Activated T-helper 1 cell treated with anti-CD3 and anti-CD28 coated beads, Interleukin-2, amount 50 U/mL, for 16 hours (primary cell): ENCODE measurements at places on chromosomes 7 and 10.

DNA sequence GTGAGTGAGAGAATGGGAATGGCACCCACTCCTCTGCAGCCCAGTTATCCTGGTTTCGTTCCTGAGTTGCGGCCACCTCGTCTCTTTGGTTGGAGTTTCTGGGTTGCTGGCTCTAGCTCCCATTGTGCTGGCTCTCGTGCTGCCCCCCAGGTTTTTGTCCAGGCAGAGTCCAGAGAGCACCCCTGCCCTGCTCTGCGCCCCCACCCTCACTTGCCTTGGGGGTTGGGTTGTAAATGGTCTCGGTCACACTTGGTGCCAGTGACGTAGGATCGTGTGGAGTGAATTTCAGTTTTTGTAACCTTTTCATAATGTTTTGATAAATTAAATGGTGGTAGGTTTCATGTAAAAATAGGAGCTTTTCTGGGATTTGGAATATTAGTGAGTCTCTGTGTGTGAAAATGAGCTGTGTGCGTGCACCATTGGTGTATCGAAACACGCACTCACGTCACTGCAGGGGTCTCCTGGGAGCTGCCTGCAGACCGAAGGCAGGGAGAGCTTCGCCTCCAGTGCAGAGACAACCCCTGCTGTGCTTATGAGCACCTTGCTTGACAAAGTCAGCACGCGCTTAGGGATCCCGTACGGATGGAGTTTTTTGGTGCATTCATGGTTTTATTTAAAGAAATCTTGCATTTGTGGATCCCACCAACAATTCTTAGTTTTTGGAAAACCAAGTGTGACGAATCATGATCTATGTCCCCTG lies 32.9 kb downstream of the PFKP start:
- DNase-seq = no peak

- no peak for DNase-seq
These were observed 48.7 kb downstream of the IKZF1 start for GRCh38 chr7:50353201-50353600.

- peak; percentile 9 for DNase-seq
These were observed 95.6 kb downstream of the USP6NL start for GRCh38 chr10:11515596-11516430.

GRCh38 chr10:61542596-61542995 lies 89.4 kb upstream of the TMEM26 start:
- DNase-seq = no peak

GRCh38 chr10:51010977-51011376 lies 63.3 kb upstream of the PRKG1 start:
- no peak for DNase-seq

- DNase-seq = no peak
These were observed 14.7 kb downstream of the GRID2IP start for GRCh38 chr7:6536262-6537260.

DNA sequence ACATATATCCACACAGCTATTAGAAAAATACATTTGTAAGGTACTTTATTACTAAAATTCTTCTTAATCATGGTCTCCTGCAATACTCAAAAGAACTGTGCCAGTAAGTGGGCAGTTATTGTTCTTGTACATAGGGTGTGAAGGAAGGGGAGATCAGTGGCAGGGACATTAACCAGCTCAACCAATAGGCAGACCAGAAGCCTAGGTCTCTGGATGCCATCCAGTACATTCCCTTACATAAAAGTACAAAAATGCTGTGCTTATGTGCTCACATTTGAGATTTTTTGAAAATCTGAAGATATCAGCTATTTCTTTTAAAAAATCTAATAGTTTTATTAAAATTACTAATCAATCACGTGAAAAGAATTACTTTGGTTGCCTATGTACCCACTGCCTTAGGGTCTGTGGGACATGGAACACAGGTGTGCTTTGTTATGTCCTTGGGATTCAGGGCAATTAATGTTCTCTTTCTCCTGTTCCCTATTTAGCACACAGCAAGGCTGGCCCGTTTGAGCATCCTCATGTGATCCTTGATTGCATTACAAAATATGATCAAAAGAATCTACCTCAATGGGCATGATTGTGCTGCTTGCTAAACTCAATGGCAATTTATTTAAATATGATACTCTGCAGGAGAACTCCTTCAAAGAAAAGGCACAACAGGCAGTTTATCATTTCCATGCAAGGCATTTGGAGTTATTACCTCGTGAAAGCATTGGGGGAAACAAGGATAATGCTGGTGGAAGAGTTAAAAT lies 22.7 kb downstream of the TWIST1 start:
- no peak for DNase-seq

- no peak for DNase-seq
These were observed 1.4 kb upstream of the KLF6 start for GRCh38 chr10:3786295-3787015.

- no peak for DNase-seq
These were observed 664 bp downstream of the FMC1 start for GRCh38 chr7:139341776-139342226.

- no peak for DNase-seq
These were observed 23.4 kb upstream of the NME8 start for GRCh38 chr7:37825038-37825437.

- DNase-seq = no peak
These were observed 111.5 kb downstream of the NPY start for GRCh38 chr7:24395512-24395911.

DNA sequence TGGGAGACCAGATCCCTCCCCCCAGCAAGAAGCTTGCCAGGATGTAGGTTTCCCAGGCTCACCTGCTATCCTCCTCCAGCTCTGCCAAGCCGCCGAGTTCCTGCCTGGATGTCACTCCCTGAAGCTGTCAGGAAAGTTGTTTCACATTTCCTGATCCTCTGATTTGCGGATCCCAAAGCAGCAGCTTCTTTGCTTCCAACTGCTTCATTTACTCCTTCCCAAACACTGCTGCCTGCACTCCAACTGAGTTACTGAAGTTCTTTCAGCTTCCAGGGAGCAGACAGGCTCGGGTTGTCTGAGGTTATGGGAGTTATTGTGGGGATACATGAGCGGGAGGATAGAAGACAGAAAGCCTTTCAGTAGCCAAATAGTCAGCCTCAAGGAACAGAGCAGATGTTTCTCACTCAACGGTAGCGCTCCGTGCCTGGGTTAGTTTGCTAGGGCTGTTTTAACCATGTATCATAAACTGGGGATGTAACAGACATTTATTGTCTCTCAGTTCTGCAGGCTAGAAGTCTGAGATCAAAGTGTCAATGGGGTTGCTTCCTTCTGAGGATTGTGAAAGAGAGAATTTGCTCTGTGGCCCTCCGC lies 516.0 kb downstream of the REEP3 start:
- no peak for DNase-seq

DNA sequence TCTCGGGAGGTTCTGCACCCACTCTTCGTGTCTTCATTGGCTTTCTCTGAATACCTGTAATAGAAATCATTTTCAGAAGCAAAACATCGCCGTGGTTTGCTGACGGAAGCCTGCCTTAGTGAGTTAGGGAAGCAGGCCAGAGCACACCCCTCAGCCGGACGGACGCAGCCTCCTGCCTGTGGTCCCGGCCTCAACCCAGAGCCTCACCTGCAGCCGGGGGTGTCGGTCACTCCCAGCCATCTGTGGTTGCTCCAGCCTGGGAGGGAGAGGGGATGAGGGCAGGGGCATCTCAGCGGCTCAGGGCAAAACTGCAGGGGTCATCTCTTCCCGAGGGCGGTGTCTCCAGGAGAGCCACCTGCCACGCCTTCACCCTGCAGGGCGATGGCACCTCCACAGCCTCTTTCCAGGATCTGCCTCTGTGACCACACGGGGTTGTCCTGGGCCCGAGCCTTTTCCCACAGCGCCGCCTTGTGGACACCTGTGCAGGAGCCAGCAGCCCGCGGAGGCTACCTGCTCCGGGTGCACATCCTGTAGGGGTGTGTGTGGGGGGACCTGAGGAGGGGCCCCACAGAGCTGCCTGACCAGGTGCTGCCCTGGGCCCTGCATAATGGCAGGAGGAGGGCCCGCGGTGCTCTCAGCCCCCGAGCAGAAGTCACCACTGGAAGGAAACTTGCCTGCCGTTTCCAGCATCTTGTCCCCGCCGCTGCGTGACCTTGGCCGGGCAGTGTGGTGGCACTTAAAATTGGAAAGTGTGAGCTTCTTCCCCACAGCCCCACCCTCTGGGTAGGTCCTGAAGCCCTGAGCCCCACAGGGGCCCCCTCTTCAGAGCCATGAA lies 21.6 kb upstream of the AP5Z1 start:
- peak; percentile 83 for DNase-seq

- DNase-seq = no peak
These were observed 124.8 kb downstream of the LHFPL3 start for GRCh38 chr7:104453190-104453589.

GRCh38 chr10:84329196-84329611 lies 815 bp downstream of the CCSER2 start:
- peak; percentile 40 for DNase-seq

DNA sequence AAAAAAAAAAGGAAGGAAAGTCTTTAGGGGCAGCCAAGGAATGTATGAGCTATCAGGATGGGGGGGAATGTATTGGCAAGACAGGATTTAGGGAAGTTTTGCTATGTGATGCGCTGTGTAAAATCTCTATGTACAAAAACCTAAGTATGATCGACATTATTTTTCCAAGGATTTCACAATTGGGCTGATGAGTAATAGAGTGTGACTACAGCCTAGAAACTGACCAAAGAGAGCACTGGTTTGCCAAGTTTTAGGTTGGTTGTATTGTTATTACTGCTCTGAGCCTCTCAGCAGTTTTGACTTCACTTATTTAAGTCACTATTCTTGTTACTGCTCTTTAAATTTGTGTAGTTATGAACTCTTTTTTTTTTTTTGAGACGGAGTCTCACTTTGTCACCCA lies 107.3 kb downstream of the NRCAM start:
- no peak for DNase-seq

- no peak for DNase-seq
These were observed 21.4 kb downstream of the AUTS2 start for GRCh38 chr7:69619635-69620034.

GRCh38 chr7:55077561-55078410 lies 59.0 kb downstream of the EGFR start:
- no peak for DNase-seq

DNA sequence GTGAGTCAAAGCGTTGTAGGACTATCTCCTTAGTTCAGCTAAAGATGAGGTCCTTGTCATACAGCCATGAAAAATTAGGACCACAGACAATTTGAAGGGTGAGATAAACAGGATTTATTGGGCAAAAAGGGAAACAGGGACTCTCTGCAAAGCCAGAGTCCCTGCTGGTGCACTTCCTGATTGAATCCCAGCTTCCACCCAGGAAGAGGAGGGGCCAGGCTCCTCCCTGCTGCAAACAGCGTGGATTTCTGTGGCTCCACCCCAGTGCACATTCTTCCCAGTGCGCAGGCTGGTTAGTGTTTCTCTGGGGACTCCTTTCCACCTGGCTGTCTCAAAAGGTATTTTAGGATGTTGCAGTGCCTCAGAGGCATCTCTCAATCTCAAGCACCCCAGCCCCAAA lies 165.4 kb upstream of the YAE1 start:
- DNase-seq = no peak

- DNase-seq = peak; percentile 42
These were observed 26.2 kb downstream of the TBATA start for GRCh38 chr10:70758757-70759514.

- DNase-seq = no peak
These were observed 15.3 kb downstream of the PPP1R17 start for GRCh38 chr7:31702354-31702753.

- no peak for DNase-seq
These were observed 119.5 kb upstream of the KLF6 start for GRCh38 chr10:3904419-3904960.

DNA sequence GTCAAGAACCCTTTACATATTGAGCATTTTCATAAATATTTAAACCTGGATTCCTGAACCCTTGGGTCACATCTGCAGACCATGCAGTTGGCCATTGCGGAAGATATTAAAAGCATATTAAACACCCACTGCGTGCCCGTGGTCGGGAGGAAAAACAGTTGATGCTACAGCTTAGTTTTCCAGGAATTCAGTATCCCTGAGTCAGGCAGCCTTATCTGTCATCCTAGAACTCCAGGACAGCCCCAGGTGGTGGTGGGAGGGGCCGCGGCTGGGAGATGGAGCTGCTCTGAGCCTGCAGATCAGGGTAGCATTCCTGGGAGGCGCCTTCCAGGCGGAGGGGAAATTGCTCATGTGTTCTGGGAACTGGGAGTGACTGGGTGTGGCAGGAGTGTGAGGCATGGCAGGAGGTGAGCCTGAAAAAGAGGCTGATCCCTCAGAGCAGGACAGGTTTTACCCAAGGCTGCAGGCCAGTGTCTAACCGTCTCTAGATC lies 222.9 kb upstream of the SH2B2 start:
- no peak for DNase-seq

GRCh38 chr10:133213641-133214467 lies 16.2 kb upstream of the UTF1 start:
- DNase-seq = no peak

- no peak for DNase-seq
These were observed 967 bp downstream of the ADARB2 start for GRCh38 chr10:1736144-1736971.

GRCh38 chr7:75963381-75963995 lies 30.9 kb downstream of the TMEM120A start:
- no peak for DNase-seq

GRCh38 chr7:8094164-8095140 lies 125.9 kb downstream of the GLCCI1 start:
- DNase-seq = no peak

GRCh38 chr10:96718304-96718990 lies 1.9 kb downstream of the PIK3AP1 start:
- no peak for DNase-seq

DNA sequence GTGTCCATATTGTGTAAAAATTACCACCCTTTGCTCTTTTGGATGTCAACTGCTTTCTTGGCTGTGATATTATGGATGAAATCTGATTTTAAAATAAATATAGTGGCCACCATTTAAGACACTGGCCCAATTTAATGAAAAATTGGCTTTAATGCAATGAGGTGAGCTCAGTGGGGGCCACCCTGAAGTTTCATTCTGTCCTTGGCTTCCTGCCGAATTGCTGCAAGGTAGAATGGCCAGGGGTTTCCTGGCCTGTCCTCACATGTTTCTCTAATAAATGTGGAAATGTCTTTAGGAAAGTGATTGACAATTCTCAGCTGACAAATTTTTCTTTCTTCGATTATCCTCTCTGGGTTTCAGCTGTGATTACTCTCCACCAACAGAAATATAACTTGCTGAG lies 36.0 kb downstream of the DYNC1I1 start:
- no peak for DNase-seq

DNA sequence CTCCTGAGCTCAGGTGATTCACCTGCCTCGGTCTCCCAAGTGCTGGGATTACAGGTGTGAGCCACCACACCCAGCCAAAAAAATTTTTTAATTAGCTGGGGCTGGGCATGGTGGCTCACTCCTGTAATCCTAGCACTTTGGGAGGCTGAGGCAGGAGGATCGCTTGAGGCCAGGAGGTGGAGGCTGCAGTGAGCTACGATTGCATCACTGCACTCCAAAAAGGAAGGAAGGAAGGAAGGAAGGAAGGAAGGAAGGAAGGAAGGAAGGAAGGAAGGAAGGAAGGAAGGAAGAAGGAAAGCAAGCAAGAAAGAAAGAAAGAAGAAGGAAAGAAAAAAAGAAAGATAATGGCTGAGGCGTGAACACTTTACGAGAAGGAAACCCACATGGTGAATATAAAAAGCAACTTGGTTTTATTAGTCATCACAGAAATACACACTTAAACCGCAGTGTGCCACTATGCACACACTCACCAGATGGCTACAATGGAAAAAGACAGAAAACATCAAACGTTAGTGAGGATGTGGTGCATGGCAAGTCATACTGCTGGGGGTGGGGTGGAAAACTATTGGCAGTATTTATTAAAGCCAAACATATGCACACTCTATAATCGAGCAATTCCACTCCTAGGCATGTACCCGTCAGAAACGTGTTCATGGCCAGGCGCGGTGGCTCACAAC lies 4.4 kb upstream of the CCL26 start:
- DNase-seq = no peak
